Right hindlimb (tissue), 1 donor: ENCODE measurements at places on chromosomes 5 and 9.
A peak's percentile ranks its signal among the peaks of the same experiment; 100 is the strongest.

DNA sequence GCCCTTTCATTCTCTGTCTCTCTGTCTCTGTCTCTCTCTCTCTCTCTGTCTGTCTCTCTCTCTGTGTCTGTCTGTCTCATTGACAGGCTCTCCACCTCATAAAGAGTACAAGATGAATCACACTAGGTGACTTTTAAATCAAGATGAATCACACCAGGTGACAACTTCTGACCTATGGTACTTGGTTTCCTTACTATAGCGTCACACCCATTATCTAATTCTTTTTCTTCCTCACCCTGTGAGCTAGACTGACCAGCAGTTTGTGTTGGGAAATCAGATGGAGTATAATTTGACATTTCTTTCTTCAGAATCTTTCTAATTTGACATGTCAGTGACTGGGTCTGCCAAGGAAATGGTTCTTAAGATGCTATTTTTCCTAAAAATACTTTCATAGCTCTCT lies 232.9 kb downstream of the ARRDC3 start:
- DNase-seq, result no peak

- DNase-seq, result no peak
Measured at GRCh38 chr5:123107343-123108244, 18.6 kb downstream of the PRDM6 start.

- DNase-seq, result no peak
Measured at GRCh38 chr9:133874060-133874657, 118.0 kb downstream of the VAV2 start.

DNA sequence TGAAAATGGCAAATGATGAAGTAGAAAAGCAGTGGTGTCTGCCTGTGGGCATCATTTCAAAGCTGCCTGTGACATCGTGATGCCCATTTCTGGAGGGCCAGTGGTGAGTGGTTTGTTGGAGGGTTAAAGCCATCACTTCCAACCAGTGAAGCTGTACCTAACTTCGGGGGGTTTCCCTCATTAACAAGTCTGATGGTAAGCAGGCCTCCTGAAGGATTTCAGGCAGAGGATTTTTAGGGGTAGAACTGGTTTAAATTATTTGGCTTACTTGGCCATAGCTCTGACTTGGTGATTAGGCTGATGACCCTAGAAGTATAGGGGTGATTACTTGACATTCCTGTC lies 10.7 kb downstream of the TNFAIP8 start:
- DNase-seq, result no peak

DNA sequence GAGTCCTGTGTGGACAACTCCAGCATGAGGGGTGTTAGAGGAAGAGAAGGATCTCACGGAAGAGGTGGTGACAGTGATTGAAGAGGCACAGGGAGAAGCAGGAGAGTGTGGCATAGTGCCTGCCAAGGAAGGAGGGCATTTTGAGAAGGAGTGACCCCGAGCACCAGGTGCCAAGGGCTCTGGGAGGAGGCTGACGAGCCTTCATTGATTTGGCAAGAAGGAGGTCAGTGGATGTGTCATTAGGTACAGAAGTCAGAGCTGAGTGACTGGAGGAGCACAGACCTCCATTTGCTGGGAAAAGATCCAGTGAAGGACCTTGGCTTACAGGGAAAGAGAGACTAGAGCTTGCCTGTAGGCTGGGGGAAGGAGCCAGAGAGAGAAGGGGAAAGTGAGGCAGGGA lies 70.3 kb upstream of the ANGPTL2 start:
- no peak for DNase-seq

- no peak for DNase-seq
Measured at GRCh38 chr5:3010953-3011763, 259.7 kb upstream of the IRX2 start.

- peak; percentile 65 for DNase-seq
Measured at GRCh38 chr5:151318850-151319732, 15.5 kb upstream of the SLC36A3 start.

- DNase-seq, result no peak
Measured at GRCh38 chr5:54872810-54873209, 112.6 kb downstream of the ESM1 start.

- DNase-seq, result no peak
Measured at GRCh38 chr5:88503041-88503345, 234.3 kb upstream of the TMEM161B start.

- DNase-seq, result no peak
Measured at GRCh38 chr9:38053697-38054461, 15.1 kb downstream of the SHB start.

DNA sequence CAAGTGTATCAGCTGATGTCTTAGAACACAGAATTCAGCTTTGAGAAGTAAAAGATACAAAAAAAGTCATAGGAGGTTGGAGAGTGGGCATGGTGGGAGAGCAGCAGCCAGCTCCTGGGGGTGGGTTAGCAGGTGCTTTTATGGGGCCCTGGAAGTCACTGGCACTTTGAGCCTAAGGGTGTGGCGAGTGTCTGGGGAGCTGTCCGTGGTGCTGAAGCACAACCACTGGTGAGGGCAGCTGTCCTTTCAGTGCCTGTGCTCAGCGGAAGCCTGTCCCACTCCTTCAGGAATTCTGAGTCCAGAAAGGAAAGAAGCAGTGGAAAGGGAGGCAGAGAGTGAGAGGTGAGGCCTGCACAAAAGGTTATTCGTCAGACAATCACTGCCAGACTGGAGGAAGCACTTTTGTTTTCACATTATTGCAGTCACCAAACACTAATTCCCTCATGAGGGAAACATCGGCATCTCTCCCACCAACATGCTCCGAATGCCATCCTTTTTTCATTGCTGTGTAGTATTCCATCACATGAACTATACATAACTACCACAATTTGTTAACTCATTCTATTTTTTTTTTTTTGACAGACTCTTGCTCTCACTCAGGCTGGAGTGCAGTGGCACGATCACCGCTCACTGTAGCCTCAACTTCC lies 59.4 kb upstream of the RAPGEF1 start:
- DNase-seq, result peak; percentile 49

DNA sequence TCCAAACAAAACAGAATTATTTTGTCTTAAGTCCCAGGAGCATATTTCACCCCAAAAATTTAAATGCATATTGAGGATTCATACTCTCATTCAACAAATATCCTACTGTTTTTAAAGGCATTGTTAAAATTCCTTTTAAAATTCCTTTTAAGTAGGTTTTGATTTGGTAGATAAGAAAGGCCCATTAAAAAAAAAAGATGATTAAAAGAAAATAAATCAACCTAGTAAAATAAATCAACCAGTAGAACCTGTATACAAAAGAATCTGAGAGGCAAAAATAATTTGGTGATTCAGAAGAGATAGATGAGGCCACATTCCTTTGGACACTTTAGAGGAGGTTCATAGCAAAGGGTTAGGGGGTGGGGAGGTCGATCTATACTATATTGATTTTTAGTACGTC lies 585.3 kb upstream of the TLE4 start:
- no peak for DNase-seq
